GM18507 (cell line): ENCODE measurements at places on chromosomes 5 and 9.

DNA sequence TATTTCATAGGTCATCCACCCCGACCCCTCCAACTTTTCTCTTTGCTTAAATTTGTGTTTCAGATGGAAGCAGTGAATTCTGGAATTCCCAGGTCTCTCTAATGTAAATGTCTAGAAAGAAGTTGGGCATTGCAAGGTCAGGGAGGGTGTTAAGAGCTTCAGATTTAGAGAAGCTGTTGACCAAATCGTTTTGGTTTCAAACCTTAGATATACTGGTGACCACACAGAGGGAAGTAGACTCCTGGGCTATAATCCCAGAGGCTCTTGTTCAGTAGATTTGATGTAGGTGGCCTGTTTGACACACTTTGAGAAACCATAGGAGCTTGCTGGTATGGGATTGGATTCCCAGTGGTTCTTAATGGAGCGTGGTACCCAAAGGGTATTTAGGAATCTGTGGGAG lies 137.3 kb upstream of the KLF9 start:
- DNase-seq = no peak

DNA sequence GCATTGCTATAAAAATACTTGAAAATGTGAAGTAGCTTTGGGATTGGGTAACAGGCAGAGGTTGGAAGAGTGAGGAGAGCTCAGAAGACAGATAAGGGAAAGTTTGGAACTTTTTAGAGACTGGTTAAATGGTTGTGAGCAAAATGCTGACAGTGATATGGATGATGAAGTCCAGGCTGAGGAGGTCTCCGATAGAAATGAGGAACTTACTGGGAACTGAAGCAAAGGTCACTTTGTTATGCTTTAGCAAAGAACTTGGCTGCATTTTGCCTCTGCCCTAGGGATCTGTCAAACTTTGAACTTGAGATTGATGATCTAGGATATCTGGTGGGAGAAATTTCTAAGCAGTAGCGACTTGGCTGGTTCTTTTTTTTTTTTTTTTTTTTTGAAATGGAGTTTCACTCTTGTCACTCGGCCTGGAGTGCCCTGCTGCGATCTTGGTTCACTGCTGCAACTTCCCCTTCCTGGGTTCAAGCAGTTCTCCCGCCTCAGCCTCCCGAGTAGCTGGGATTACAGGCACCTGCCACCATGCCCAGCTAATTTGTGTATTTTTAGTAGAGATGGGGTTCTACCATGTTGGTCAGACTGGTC lies 998.9 kb downstream of the TLE1 start:
- no peak for DNase-seq

DNA sequence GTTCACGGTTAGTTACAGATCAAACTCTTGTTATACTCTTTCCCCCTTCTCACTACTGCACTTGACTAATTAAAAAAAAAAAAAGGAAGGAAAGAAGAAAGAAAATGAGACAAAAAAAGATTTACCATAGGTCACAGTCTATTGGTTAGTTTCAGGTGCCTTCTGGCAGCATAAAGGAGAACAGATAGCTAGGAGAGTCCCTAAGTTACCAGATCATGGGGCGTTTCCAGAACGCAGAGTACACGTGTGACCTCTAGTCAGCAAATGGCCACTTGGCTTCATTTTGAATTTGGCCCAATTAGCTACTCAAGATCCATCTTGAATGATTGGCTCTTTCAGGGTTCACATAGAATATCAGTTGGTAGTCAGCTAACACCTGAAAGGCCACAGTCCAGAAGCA lies 20.3 kb upstream of the TMEM171 start:
- DNase-seq = no peak

GRCh38 chr5:160938532-160938931 lies 86.5 kb upstream of the ATP10B start:
- DNase-seq = no peak

- DNase-seq = no peak
Observed at GRCh38 chr5:54703565-54704255, 186.2 kb downstream of the SNX18 start.

DNA sequence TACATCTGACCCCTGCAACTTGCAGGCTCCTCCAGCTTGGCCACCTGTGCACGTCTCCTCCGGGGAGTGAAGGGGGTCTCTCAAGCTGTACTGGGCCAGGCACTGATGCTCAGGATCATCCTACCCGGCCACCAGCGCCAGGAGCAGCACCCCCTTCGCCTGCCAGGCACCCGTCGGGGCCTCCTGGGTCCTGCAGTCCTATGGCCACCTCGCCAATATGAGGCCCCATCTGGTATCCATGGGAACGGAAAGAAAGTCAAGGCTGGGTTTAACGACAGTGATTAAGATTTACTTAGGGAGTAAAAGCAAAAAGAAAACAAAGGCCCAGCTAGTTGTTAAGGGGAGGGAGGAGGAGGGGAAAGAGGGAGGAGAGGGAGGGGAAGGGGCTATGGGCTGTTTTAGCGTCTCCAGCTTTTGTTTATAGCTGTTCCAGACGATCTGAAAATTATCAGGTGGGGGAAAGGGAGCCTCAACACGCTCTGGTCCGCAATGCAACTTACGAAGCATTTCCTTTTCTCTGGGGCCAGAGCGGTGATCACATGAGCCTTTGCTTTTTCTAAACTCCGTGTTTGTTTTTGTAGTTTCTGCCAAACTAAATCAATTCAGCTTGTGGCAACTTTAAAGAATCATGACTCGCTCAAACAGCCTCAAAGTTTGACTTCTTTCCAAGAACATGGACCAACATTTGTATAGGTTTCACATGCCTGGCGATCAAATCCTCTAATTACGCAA lies 132.4 kb downstream of the ROR2 start:
- DNase-seq = no peak

- DNase-seq = no peak
Observed at GRCh38 chr9:36080519-36080918, 43.8 kb downstream of the RECK start.

GRCh38 chr9:114124138-114124537 lies 25.0 kb upstream of the KIF12 start:
- DNase-seq = no peak

GRCh38 chr9:130981756-130982137 lies 27.2 kb upstream of the LAMC3 start:
- DNase-seq = no peak

GRCh38 chr5:169085212-169085611 lies 215.7 kb downstream of the SLIT3 start:
- DNase-seq = no peak

- no peak for DNase-seq
Observed at GRCh38 chr9:96209407-96210271, 92.3 kb downstream of the HSD17B3 start.

DNA sequence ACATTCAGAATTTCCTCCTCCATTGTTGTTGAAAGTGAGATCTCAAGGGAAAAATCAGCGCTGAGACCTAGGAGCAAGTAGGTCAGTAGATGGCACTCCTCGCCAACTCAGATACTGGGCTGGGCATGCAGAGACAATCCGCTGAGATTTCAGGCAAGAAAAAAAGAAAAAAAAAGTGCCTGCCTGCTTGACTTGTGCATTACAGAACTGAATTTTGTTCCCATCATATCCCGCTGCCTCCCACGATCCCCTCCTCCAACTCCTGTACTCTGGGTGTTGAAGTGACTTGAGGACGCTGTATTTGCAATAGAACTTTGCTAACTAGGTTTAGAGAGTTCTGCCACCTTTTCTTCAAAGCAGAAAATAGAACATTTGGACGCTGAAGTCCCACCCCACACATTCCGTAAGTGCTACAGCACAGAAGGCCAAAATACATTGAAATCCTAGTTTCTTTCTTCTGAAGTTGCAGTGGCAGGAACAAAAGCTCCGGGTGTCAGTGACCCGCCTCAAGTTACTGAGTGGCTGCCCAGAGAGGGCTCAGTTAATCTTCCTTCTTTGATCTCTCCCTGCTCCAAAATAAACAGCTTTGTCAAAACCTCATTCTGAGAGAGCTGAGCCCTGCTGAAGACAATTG lies 265.8 kb downstream of the MLLT3 start:
- no peak for DNase-seq

- no peak for DNase-seq
Observed at GRCh38 chr5:172749881-172750633, 20.9 kb downstream of the DUSP1 start.
